ENCODE measurements at places on chromosomes 6 and 20.

DNA sequence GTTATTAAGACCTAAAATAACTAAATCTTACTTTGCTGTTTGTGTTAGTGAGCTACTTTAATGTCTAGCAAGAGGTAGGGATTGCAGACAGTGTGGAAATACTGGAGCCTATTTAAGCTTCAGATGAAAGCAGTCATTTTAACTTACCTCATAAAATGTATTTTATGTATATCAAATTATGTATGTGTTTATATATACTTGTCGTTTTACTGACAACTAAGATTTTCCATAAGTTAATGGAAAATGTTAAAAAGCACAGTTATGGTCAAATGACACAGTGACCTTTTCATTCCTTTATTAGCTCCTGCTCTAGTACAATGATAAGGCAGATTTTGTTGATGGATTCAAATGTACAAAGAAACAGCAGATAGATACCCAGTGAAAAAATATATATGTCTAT, 34.6 kb downstream of the QKI start:
- DNase-seq, result no peak

DNA sequence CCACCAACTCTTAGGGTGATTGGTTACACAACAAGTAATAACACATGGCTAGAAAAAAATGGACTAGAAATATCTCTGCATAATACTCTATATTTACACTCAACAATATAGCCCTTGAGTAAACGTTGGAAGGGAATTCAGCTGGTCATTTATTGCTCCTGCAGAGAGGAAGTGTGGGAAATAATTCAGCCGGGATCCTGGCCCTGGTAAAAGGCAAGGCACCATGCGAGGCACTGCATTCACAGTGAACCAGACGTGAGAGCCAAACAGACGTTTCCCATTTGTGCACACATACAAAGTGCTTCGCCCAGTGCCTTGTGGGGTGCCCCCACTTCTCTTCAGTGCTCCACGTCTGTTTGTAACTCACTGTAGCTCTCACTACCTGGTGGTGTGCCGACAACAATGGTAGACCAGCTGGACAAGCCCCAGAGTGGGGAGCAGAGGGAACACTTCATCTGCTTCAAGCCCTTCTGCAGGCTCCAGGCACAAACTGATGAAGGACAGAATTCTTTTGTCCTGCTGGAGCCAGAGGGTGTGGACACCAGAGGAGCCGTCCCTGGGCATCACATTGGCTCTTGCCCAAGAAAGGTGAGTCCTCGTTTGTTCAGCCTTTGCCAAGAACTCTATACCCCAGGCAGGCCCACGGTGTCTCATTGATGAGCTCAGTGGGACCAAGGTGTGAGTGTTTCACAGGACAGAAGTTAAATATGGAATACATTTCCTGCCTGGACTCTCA, 18.8 kb downstream of the SYNDIG1 start:
- DNase-seq, result no peak

GRCh38 chr6:36556281-36556680, 9.0 kb upstream of the STK38 start:
- no peak for DNase-seq

- DNase-seq, result no peak
These were observed 454.3 kb upstream of the SPTLC3 start for GRCh38 chr20:12554426-12554825.

- DNase-seq, result no peak
These were observed 6.5 kb upstream of the BMP6 start for GRCh38 chr6:7719364-7719850.

GRCh38 chr6:6796818-6797217, 208.3 kb downstream of the LY86 start:
- DNase-seq, result no peak

GRCh38 chr6:108896111-108896661, 48.0 kb downstream of the ARMC2 start:
- peak; percentile 97 for DNase-seq

GRCh38 chr6:44024574-44025219, 102.6 kb downstream of the MRPL14 start:
- DNase-seq, result no peak

DNA sequence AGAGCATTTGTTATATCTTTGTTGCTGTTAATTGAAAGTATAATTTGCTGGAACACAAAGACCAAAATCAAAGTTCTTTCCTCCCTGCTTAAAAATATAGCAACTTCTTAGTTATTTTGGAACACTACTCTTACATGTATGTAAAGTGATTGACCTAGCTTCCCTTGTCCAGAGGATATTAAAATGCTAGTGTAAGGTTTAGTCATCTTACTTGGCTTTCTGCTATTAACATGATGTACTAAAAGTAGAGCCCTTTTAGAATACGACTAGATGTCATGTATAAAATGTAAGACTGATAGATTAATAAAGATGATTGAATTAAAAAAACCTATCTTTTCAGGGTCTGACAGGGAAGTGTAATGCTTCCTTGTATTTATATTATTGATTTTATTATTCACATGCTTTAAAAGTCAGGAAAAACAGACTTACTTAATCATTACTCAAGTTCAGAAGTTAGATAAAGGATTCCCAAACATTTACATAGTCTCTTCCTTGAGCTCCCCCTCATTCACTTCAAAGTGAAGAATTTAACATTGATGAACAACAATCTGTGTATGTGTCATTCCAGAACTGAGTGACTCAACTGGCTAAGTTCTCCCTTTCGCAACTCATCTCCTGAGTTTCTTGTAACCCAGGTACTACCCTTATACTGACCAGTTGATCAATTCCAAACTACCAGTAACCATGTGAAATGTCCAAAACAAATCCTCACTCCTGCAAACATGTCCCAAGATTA, 50.9 kb downstream of the BTBD9 start:
- peak; percentile 32 for DNase-seq

GRCh38 chr6:136593748-136594490, 43.7 kb upstream of the MAP7 start:
- DNase-seq, result peak; percentile 98

- DNase-seq, result peak; percentile 73
These were observed 1.5 kb downstream of the BICRAL start for GRCh38 chr6:42783177-42783875.

DNA sequence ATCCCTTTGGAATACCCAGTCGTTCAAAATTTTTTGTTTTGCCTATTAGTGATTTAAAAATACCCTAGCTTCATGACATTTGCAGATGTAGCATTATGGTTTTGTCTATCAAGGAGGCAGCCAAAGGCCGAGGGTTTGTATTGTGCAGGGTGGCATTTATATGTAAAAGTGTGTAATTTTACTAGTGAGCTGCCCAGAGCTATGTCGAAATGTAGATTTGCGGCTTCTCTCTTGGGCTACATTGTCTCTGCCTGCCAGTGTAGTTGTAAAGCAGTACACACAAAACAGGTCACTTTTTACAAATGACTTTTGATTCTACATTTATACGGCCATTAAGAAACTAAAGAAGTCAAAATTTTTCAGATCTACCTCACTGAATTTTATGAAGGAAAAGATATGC, 87.7 kb downstream of the TSHZ2 start:
- DNase-seq, result no peak

Data from fibroblast of the aortic adventitia (primary cell).